H4 (cell line): ENCODE measurements at places on chromosomes 16 and 17. TPM values are rescaled to one million over a fixed set of nuclear protein-coding genes. Genes with fewer than 3 reads are reported as not detected.

DNA sequence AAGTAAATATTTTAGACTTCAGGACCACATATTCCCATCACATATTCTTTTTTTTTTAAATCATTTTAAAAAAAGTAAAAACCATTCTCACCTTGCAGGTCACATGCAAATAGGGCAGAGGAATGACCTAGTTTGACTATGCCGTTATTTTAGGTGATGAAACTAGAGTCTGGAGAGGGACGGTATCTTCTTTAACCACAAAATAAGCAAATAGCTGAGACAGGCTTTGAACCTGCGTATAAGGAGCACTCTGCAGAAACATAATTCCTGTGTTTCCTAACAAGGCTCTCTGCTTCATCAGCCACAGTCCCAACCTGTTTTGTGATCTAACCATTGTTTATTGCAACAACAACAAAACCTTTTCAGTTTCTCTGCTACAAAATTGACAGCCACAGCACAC lies 121.5 kb downstream of the PCTP start:
- DNase-seq: no peak

DNA sequence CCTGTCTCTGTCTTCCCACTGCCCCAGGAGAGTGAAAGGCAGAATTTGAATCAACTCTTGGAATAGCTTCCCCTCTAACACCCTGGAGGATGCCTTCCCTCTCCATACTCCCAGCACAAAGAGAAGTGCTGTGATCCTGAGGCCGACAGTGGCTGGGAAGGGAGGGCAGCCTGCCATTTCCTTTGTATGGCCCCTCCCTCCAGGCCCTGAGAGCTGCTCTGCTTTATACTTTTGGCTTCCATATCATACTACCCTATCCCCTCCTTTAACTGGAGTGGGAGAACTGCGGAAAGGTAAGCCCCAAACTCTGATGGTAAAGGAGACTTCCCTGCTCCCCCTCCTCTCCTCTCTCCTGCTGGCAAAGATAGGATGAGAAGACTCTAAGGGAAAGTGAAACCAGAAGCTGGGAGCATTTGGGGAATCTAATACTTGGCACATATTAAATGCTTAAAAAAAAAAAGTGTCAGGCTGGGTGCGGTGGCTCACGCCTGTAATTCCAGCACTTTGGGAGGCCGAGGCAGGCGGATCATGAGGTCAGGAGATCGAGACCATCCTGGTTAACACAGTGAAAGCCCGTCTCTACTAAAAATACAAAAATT lies 4.1 kb upstream of the MED24 start:
- no peak for DNase-seq

DNA sequence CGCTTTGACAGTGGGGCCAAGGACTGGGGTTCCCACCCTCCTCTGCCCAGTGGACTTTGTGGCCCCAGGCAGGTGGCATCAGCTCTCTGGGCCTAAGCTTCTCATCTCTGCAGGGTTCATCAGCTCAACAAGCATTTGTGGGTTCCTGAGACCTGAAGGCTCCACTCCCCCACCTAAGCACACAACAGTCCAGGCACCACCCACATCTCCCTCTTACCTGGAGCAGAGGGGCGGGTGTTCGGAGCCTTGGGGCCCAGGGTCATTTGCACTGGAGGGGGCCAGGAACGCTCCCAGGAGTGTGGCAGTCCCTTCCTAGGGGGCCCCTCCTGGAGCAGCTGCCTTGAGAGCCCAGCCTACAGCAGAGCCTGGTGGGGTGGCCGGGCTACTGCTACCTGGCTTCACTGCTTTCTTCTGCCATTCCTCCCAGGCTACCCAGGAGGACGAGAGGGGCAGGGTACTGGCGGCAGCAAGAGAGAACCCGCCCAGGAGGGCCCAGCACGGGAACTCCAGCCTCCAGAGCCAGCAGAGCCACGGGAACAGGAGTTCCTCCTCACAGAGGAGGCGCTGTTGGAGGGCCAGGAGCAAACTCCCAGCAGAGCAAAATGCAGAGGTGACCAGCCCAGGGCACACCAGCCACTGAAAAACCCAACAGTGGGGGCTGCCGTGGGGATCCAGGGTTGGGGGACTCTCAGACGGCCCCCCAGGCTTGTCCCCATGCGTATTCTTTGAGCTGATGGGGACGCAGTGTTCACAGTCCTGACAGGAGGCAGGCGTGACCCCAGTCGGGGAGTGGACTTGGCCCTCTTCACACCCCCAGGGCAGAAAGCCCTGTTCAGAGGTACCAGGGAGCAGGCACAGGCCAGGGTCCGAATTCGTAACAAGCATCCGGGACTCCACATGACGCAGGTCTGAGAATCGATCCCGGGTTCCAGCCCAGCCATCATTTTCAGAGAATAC lies 35.1 kb upstream of the SLC38A10 start:
- no peak for DNase-seq

- no peak for DNase-seq
Measured at GRCh38 chr16:12344577-12345343, 368.2 kb downstream of the SNX29 start.

DNA sequence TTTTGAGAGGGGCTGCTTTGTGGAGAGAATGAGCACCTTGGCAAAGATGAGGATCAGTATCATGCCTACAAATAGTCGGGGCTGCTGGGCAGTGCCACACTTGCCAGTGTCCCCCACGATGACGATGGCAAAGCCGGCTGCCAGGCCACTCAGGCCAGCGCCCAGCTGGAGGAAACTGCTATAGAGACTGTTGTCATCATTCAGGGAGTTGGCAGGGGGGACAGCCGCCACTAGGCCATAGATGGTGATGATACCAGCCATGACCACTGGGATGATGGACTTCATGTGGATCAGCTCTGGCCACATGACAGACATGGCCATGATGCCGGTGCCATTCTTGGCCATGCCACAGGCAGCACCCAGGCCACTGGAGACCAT lies 23.8 kb downstream of the MINK1 start:
- DNase-seq: no peak

GRCh38 chr17:34306466-34306865 lies 12.8 kb upstream of the CCL8 start:
- DNase-seq: peak; percentile 49

GRCh38 chr16:14303639-14304394 lies 232.7 kb downstream of the MRTFB start:
- no peak for DNase-seq

DNA sequence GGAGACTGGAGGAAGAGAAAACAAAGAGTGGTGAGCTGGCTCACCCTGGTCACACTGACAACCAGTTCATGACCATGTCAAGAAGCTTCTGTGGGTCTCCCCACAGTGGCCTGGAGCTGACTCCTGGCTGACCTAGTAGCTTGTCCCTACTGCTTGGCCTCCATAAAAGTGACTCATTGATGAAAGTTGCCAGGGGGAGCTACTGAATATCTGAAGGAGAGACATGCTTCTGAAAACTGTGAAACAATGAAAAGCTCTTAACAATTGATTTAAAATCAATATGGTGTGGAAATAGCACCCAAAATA lies 22.0 kb downstream of the SMPD3 start:
- DNase-seq: no peak

DNA sequence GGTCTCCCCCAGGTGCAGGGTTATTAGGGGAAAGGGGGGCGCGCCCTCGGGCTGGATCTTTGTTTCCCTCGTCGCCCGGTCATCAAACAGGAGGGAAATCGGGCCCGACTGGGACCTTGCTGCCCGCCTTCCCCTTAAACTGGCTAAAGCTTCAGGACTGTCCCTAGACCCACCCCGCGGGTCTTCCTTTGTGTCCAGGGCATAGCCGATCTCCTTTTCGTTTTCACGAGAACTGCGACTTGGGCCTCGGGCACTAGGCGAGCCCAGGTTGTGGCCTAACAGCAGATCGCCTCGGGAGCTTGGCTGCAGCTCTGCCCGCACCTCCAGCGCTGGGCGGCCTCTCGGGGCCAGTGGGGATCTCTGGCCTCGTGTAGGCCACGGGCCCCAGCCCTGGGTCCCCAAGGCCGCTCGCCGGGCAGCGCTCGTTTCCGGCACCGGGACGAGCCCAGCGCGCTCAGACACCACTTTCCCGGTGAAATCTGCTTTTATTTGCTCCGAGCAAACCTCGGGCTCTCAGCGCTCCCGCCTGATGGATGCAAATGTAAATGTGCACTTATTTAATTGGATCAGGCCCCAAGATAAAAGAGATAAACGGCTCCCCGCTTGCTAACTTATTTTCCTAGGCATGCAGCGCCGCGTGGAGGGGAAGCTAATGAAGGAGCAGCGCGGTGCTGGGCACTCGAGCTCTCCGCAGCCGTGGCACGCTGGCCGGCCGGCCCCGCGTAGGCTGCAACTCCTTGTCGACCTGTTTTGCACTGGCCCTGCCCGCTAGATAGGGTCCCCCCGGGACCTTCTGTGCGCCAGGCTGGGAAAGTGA lies 7.8 kb downstream of the IRX5 start:
- DNase-seq: no peak

DNA sequence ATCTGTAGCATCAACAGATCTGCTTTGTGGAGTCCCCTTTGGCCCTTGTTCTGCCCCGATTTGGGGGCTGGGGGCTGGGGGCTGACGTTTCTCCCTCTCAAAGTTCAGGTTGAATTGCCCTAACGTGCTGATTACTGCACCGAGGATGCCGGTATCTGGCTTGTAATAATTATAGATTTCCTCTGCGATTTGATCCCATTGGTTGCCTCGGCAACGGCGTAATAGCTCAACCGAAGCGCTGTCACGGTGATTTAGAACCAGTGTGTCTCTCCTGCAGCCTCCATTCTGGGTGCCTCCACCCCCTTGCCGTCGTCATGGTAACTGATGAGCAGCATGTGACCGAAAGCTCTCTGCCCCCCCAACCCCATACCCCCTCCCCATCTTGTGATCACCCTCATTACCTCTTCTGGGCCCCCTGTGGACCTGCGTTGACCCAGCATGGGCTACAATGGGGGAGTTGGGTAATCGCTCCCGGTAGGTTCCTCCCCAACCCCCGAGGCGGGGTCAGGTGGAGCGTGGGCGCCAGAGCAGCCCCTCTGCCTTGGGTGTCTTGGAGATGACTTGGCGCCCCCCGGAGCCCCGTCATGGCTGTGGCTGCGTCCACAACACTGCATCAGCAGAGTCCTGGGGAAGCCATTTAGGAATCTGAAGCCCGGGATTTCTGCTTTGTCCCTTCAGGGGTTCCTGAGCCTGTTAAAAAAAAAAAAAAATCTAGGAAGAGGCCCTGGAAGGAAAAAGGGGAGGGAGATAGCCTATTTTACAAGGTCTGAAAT lies 38.4 kb downstream of the ABAT start:
- DNase-seq: no peak

DNA sequence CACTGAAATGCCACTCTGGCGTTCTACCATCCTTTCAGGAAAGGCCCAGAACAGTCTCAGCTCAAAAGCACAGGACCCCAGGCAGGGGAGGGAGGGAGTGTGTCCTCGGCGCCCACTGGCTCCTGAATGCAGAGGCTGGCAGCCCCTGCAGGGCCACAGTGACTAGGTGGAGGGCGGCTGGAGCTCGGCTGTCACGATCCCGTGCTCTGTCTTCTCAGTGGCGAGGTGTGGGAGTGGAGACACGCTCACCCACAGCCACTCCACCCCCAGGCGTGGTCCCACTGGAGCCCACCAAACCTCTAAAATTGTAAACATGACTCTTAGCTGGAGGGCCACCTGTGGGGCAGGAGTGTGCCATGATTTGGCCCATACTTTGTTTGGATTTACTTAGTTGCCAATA lies 16.4 kb upstream of the FASN start:
- DNase-seq: no peak

- DNase-seq: no peak
Measured at GRCh38 chr16:31572821-31573220, 45.1 kb downstream of the AHSP start.

Gene TOM1L1
- 51.0 and 70.0 TPM in 2 replicates for total RNA-seq

Gene PIGS
- 74.4 and 90.7 TPM in 2 replicates for total RNA-seq

Gene PRCD
- total RNA-seq: not detected in 2 replicates

Gene NAGS
- total RNA-seq: 1.0 and 3.1 TPM in 2 replicates

Gene MYCBPAP
- total RNA-seq: not detected in 2 replicates

Gene TP53TG3F
- not detected in 2 replicates for total RNA-seq

Gene NME3
- 0.50 TPM in 1 of 2 replicates, not detected in the other for total RNA-seq

Gene GDPD3
- total RNA-seq: not detected in 2 replicates

Gene RNFT1
- 20.9 and 21.5 TPM in 2 replicates for total RNA-seq

Gene BRIP1
- total RNA-seq: 11.3 and 14.6 TPM in 2 replicates
